ENCODE measurements at places on chromosomes 16 and 17.

- no peak for DNase-seq
Observed at GRCh38 chr16:51382211-51382610, 231.1 kb upstream of the SALL1 start.

GRCh38 chr16:3780570-3780969 lies 63.2 kb upstream of the TRAP1 start:
- no peak for DNase-seq

- DNase-seq, result no peak
Observed at GRCh38 chr16:85424260-85425073, 188.7 kb upstream of the GSE1 start.

GRCh38 chr17:49748223-49748622 lies 15.7 kb downstream of the FAM117A start:
- DNase-seq, result no peak

GRCh38 chr17:30332057-30332542 lies 1.8 kb downstream of the TMIGD1 start:
- peak; percentile 55 for DNase-seq

- DNase-seq, result no peak
Observed at GRCh38 chr17:32142857-32143526, 690 bp downstream of the RHOT1 start.

- DNase-seq, result no peak
Observed at GRCh38 chr17:81431545-81432482, 36.6 kb downstream of the BAHCC1 start.

DNA sequence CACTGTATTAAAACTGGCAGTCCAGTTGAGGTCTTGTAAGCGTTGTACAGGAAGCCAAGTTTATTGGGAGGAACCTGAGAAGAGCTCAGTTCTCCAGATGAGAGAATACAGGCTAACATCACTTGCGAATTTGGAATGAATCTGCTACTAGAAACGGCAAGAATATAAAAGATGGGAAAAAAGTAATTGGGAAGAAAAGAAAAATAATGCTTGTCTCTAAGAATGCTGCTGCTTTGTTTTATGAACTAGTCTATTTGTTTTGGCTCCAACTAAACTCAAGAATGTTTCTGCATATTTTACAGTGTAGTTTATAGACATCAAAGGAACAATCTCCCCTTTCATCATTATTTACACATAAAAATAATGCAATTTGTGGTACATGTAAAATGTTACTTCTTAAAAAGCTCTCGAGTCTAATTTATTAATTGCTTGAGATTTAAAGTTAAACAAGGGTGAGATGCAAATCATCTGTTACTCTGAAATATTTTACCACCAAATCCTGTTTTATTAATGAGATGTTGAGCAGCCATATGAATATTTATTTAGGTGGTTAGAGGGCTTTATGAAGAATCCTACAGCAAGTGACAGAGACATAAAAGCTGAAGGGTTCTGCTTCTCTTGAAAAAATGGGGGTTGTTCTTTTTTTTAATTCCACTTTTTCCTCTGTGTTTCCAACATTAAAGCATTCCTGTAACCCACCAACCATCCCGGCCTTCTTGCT lies 162.1 kb upstream of the AXIN2 start:
- DNase-seq, result no peak

DNA sequence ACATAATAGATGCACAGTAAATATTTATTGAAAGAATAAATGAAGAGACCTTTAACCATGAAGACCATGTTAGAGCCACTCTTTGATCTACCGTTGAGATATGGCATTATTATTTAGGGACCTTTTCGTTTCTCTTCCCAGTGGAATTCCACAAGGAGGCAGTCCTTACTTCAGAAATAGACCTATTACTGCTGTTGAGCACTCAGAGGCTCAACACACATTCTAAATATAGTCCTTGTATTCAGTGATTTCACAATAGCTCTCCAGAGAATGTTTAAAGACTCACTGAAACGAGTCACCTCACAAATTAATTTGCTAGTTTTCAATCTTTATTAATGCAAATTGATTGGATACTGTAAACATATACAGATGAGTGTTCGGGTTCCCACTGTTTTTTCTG lies 603.8 kb downstream of the CDH8 start:
- no peak for DNase-seq

DNA sequence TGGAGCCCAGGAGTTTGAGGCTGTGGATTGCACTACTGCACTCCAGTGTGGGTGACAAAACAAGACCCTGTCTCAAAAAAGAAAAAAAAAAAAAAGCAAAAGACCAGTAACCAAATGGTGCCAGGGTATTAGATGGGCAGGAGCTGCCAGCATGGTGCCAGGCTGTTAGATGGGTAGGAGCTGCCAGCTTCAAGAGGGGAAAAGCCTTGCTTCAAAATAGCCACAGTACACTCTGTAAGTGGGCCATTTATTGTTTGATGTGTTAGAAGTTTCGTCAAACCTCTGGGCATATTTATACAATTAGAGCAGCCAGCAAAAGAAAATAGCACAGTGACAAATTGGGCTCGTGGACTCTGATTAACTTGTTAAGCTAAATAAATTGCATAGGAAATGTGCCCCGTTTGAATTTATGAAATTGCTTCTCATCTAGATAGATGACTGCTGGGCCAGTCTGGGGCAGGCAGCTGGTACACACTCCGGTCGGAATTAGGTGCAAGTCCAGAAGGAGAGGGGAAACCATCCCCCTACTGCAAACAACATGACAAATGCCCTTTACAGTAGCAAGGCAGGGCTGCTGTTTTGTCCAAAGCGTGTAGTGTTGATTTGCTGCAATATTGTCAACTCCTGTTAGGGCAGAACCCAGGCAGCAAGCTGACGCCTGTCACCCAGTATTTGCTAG lies 126.3 kb upstream of the IRX3 start:
- DNase-seq, result no peak

- no peak for DNase-seq
Observed at GRCh38 chr17:80270104-80270503, 9.5 kb downstream of the RNF213 start.

GRCh38 chr17:49579522-49579921 lies 3.9 kb downstream of the NXPH3 start:
- DNase-seq, result no peak

- DNase-seq, result peak; percentile 88
Observed at GRCh38 chr16:50282010-50282538, 15.7 kb downstream of the ADCY7 start.

GRCh38 chr17:56186222-56186786 lies 33.0 kb downstream of the ANKFN1 start:
- no peak for DNase-seq

DNA sequence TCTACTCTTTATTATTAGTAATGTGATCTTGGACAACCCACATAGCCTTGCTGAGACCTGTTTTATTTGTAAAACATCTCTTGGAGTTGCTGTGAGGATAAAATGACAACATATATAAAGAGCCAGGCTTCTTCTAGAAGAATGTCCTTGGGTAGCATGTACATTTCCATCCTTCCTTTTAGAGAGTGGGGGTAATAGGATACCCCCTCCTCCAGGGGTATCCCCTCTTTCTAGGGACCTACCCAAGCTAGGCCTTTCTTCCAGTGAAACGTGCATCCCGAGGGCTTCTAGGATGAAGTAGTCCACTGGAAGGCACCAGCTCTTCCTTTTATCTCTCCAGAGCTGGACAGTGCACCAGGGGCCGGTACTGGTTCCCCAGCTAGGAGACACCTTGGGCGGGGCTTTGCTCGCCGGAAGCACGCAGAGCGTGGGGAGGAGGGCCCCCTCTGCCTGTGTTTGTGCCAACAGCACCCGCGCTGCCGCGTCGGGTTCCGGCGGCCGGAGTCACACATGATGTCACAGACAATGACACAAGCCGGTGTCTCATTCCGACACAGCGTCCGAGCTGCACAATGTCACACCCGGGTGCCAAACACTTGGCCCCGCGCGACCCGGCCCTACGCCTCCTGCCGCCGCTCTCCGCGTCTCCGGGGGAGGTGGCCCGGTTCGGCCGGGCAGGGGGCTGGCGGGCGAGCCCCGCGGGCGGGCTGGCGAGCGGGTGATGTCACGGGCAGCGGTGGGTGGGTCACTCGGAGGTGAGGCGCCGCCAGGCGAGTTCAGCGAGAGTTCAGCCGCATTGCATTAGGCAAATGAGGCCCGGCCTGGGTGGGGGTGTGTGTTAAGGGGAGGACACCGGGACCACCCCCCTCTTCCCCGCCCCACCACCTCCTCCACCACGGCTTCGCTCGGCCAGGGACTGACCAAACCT lies 23.4 kb downstream of the GJD3 start:
- peak; percentile 96 for DNase-seq

GRCh38 chr17:55394357-55395021 lies 27.1 kb downstream of the MMD start:
- no peak for DNase-seq

DNA sequence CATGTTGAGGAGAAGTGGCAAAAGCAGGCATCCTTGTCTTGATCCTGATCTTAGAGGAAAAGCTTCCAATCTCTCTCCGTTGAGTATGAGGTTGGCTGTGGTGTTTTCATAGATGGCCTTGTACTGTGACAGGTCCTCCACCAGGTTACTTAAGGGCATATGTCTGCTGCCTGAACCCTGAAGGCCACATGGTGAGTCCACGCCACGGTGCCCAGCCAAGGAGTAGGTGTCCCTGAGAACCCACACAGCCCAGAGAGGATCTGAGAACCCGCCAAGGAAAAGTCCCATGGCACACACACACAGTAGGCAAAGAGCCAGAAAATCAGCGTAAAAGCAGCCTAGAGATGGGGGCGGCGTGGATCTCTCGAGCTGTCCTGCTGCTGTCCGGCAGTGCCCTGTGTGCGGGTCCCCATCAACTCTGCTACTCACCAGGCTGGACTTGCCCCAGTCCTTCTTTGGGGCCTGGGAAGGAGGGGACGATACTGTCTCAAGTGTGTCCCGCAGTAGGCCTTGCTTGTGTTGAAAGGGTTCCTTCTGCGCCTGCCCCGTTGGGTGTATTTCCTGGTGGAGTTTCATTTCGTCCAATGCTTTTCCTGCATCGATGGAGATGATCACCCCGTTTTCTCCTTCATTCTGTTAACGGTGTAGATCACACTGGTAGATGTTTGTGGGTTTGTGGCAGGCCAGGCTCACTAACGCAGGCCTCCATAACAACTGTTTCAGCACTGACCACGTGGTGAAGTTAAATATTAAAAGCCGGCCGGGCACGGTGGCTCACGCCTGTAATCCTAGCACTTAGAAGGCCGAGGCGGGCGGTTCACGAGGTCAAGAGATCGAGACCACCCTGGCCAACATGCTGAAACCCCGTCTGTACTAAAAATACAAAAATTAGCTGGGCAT lies 90.8 kb upstream of the DNAH17 start:
- no peak for DNase-seq

DNA sequence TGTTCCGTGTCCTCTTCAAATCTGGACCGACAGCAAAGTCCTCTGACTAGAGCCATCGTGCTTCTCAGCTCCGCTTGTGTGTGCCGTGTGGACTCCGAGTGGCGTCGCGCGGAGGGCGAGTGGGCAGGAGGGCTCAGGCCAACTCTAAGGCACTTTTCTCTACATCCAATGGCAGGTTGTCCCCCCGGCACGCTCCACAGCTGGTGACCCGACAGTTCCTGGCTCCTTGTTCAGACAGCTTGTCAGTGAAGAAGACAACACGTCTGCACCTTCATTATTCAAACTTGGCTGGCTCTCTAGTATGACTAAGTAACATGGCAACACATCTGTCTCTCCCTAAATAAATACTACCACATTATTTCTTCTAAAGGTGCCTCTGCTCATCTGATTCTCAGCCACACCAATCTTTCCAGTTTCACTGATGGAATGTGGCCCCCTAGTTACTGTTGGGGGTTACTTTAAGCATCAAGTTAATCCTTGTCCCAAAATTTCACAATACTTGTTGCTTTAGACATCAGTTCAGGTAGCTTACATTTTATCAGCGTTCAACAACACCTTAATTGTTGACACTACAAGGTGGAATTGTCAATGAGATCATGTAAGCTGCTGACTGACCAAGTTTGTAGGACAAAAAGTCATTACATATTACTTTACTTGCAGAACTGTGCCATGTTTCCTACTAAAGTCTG lies 15.4 kb downstream of the COG1 start:
- DNase-seq, result no peak

DNA sequence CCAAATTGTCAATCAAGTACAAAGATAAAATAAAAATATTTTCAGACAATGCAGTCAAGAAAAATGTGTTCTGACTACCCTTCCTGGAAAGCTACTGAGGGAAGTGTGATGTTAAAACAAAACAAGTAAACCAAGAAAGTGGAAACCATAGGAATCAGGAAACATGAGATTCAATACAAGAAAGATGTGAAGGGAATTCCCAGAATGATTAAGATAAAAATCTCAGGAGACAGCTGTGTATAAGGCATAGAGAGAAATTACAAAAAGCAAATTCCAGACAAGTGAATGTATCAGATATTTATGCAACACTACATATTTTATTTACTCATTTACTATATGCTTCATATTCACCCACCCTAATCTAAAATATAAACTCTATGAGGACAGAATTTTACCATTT lies 32.2 kb downstream of the TRIM37 start:
- DNase-seq, result no peak

DNA sequence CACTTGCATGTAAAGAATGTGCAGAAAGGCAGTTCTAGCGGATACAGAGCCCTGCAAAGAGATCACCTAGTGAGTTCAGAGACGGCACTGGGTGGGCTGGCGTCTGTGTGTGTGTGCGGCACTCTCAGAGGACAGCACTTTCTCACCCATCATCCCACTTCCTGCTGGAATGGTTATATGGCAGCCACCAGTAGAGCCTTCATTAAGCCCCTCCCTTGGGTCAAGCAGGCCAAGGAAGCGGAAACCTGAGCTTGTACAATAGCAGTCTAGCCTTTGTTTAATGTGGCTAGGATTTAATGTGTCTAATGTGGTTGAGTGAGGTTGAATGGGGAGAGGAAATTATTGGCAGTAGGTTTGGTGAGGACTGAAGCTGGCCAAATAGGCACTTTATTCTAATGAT lies 88.3 kb upstream of the ELAC2 start:
- DNase-seq, result no peak

DNA sequence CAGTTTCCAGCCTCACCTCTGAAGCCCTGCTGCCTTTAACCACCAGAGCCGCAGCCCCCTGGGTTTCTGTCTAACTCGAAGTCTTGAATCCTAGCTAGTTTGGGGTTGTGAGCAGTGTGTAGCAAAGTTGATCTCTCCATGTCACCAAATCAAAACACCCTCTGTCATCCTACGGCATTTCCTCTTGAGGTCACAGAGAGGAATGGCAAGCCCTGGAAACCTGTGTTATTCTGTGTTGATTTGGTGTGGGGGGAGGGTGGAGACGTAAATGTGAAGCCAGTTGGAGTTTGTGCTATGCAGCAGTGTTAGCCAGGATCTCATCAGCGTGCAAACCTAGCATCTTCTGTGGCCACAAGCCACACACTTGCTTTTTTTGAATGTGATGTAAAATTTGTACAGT lies 5.1 kb upstream of the LGALS9 start:
- no peak for DNase-seq

GRCh38 chr17:75975757-75976174 lies 3.2 kb downstream of the ACOX1 start:
- no peak for DNase-seq

DNA sequence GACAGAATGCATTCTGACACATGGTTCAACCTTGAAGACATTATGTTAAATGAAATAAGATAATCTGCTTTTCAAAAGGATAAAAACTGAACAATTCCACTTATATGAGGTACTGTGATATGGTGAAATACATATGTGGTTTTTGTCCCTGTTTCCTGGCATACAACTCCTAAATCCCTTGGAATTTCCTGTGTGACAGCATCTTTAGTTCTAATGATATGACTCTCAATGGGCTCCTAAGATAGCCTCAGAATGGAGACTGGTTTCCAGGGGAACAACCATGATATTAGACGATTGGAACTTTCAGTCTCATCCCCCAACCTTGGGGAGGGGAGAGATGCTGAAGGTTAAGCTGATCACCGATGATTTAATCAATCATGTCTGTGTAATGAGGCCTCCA lies 37.7 kb upstream of the PHLPP2 start:
- no peak for DNase-seq
